ENCODE measurements at places on chromosomes 6 and 20. TPM values are rescaled to one million over a fixed set of nuclear protein-coding genes. Genes with fewer than 3 reads are reported as not detected.

The IFT52 gene
- 36.0 TPM for total RNA-seq

The SLPI gene
- 10.9 TPM for total RNA-seq

The PI16 gene
- 0.07 TPM for total RNA-seq

The TUBB2B gene
- total RNA-seq, result 15.8 TPM

The RSPH3 gene
- total RNA-seq, result 5.5 TPM

Measured in A549 treated with AZD2906 at 1 μM for 4 hours (cell line).